ENCODE measurements at places on chromosomes 1 and 21.

DNA sequence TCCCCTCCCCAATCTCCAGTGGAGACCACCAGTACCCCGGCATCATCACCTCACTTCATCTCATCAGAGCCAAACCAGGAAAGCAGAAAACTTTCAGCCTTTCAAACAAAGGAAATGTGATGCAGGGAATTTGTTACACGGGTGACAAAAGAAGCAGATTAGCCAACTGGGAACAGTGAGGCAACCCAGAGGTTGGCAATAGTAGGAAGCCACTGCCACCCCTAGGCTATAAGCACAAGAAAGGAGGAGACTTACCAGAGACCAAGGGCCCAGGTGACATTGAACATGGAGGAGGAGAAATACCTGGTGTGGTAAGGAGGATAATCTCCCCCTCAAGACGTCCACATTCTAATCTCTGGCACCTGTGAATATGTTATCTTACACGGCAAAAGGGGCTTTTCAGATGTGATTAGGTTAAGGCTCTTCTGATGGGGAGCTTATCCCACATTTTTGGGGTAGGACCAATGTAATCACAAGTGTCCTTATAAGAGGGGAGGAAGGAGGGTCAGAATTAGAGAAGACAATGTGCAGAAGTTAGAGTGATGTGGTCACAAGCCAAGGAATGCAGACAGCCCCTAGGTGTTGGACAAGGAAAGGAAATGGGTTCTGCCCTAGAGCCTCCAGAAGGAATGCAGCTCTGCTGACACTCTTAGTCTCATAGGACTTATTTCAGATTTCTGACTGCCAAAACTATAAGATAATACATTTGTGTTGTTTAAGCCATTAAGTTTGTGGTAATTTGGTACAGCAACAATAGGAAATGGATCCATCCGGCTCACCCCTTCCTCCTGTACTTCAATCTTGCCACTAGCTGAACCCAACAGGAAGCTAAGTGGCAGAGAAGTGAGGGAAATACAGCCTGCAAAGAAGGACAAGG is 83.6 kb upstream of the VAV3 start:
- DNase-seq = no peak

GRCh38 chr21:27565364-27565763 is 598.5 kb upstream of the ADAMTS5 start:
- no peak for DNase-seq

DNA sequence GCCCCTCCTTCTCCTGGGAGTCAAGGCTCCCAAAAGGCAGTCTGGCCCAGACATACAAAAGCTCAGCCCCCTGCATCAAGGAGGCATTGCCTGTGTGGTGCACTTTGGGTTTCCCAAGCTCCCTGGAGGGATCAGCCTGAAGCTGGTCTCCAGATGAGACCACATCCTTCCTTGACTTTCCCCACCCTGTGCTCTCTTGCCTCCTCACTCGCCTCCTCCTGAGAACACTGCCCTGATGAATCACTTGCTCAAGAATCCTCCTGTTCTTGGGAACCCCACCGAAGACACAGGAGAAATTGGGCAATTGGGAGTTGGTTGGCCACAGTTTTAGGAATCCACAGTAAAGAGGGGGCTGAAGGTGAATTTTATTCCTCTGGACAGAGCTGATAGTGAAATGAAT is 34.8 kb upstream of the LYST start:
- peak; percentile 83 for DNase-seq

DNA sequence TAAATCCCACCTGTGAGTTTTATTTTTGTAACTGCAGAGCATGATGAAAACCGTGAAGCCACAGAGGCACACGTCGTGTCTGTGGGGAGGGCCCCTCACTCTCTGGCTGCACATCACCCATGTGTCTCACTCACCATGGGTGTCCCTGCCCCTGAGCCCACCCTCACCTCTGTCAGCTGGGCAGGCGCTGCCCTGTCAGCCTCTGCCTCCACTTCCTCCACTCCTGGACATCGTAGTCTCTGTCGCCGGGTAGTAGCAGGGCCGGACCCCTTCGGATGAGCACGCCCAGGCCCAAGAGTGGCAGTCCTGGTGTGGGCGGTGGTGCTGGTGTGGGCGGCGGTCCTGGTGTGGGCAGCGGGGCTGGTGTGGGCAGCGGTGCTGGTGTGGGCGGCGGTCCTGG is 37.3 kb downstream of the COL18A1 start:
- DNase-seq = no peak

- DNase-seq = no peak
These were observed 29.1 kb upstream of the RGS8 start for GRCh38 chr1:182713492-182713891.

GRCh38 chr1:200217703-200218102 is 190.2 kb downstream of the NR5A2 start:
- no peak for DNase-seq

- DNase-seq = no peak
These were observed 255.1 kb upstream of the CSF3R start for GRCh38 chr1:36737767-36738166.

GRCh38 chr1:173161510-173162221 is 45.5 kb downstream of the TNFSF4 start:
- peak; percentile 75 for DNase-seq

GRCh38 chr1:187877220-187877619 is 1048.5 kb downstream of the PLA2G4A start:
- no peak for DNase-seq

DNA sequence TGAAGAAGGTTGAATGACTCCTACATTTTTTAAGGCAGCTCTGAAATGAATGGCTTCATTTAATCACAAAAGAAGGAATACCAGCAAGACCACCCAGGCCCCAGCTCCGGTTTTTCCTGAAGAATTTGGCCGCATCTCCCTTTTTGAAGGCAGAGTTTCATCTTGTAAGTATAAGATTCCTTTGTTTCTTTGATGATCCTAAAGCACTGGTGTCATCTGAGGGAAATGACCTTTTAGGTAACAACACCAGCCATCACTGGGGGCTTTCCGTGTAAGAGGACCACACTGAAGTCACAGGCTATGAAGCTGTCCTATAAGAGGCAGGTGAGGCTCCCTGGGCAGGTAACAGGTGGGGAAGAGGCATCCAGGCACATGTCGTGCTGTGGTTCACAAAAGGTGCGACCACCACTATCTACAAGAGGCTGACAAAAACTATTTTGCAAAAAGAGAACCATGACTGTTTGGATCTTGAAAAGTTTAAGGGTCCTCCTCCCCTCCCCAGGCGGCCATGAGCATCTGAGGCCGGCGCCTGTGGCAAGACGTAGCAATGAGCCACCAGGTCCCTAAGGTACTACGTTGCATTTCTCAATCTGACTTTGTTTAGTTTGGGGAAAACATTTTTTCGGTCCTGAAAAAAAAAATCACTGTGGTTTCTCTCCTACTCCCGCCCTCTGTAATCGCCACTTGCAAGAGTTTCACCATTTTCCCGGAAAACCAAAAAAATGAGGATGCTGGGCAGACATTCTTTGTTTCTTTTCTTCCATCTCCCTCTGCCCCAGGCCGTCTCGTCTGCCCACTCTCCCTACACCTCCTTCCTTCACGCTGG is 46.3 kb upstream of the IRF2BP2 start:
- peak; percentile 11 for DNase-seq

- peak; percentile 65 for DNase-seq
These were observed 19.4 kb downstream of the ENO1 start for GRCh38 chr1:8858888-8859706.

GRCh38 chr1:23930270-23930669 is 17.1 kb upstream of the CNR2 start:
- DNase-seq = no peak

GRCh38 chr1:18989176-18989799 is 32.8 kb upstream of the IFFO2 start:
- no peak for DNase-seq

DNA sequence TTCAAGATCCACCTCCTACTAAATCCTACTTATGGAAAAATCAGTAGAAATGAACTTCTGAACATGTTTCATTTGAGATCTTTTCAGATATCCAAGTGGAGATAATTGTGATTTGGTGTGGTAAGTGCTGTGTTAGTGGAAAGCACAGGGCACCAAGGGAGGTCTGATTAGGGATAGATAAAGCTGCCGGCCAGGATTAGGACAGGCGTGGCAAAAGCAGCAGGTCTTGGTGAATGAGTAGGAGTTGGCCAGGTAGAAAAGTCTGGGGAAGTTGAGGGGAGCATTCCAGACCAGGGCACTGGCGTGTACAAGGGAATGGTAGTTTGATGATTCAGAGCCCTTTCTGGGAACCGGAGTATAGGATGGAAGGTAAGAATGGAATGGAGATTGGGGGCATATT is 47.8 kb downstream of the AZIN2 start:
- DNase-seq = no peak

DNA sequence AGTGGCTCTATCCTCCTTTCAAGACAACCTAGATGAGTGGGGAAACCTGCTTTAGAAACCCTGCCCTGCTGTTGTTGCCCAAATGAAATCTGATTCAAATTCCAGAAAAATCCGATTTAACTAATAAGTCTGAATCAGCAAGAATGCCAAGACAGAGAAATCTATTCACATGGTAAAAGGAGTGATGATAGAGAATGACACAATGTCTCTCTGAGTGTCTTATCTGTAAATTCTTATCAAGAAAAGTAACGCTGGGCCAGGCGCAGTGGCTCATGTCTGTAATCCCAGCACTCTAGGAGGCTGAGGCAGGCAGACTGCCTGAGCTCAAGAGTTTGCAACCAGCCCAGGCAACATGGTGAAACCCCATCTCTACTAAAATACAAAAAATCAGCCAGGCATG is 13.7 kb upstream of the GUCA2A start:
- no peak for DNase-seq

DNA sequence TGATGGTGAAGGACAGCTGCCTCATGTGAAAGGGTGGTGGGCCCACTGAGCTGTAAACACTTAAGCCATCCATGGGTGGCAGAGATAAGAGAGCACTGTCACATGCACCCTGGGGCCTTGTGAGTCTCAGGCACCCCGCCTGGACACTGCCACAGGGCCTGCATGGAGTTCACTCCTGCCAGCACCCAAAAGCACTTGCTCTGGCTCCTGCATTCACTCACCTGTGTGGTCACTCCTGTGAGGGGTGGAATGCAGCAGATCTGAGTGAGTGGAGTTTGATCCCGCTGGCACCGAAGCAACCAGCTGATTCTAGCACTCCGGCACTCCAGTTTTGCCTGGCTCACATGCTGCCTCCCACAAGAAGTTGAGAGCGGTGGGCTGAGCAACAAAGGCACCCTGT is 1142.1 kb upstream of the PRMT6 start:
- no peak for DNase-seq

DNA sequence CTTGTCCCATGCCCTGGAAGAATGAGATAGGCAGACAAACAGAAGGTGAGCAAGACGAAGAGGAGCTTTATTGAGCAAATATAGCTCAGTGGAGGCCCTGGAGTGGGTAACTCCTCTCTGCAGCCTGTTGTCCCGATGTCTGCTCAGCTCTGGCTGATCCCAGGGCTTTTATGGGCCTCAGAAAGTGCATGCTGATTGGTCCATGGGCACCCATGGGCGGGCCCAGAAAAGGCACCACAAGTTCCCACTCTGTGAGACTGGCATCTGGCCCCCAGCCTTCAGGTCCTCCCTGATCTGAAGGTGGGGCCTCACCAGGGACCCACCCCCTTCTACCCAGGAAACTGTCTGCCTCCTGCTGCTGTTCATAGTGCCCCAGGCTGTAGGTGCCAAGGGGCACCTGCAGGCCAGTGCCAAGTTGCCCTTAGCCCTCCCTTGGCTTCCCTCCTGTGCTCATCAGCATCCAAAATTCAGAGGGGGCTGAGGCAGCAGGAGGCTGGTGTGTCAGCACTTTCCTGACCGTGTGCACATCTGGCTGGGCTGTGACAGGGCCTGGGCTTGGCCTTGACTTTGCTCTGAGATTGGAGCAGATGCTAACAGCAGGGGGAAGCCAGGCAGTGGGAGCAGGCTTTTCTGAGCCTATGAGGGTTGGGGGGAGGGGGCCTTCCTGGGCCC is 35.4 kb downstream of the ACTL8 start:
- DNase-seq = no peak

DNA sequence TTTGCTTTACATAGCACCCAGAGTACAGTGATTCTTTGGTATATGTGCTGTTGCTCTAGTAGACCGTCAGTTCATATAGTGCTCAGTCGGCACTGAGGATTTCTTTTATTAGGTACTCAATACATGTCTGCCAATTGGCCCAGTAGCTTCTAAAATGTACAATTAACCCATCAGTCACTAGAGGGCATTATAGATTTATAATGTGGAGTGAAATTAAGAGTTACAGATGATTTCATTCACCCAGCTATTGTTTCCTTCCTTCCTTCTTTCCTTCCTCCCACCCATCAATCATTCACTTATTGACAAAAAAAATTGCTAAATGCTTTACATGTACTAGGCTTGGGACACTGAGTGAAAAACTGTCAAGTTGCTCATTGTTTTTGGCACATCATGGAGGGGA is 263.6 kb upstream of the USP24 start:
- peak; percentile 47 for DNase-seq

GRCh38 chr21:42735061-42735460 is 81.6 kb downstream of the PDE9A start:
- no peak for DNase-seq

DNA sequence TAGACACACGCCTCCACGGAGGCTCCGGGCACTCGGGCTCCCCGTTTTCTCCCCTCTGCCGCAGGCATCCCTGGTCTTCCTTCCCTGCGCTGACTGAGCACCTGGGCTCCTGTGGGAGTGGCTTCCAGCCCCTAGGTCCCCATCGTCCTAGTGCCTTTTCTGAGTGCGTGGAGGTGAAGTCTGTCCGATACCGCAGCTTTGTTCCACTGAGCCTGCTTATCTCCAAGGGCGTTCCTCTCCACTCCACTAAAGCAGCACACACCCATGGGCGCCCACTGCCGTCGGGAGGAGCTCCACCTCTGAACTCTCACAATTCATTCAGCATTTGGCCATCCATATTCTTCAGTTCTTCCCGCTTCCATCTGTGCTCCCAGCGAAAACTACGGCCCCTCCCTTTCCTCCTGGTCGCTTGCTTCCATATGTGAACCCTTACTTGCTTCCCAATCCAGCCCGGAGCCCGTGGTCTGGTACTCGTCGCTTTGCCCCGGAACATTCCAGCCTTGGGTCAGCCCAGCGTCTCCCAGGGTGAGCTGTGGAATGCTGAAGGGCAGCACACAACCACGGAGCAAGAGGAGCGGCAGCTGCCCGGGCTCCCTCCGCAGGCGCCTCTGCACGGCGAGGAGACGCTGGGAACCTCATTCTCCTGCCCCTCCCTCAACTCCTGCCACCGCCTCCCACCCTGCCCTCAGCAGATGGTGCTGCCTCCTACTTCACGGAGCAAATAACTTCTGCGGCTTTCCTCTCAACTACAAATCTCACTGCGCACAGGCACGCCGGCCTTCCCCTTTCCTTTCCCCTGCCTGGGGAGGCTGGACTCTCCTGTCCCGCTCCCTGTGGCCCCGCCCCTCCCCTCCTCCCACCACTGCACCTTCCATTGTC is 27.5 kb downstream of the ATP8B2 start:
- peak; percentile 54 for DNase-seq

DNA sequence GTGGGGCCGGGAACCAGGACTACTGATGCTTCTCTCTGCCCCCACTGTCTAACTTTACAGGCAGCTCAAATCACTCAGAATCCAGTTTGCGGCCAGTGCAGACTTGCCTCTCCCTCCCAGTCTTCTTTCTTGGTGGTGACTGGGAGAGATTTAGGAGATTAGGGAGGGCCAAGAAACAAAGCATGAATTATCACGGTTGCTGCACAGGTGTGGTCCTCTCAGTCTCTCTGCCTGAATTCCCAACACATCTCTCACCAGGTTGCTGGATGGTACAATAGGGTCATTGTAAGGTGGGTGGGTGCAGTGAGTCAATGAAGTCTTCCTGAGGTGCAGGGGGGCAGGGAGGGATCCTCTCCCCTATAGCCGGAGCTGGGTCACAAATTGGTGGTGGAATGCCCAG is 12.6 kb downstream of the S100A11 start:
- DNase-seq = no peak

- no peak for DNase-seq
These were observed 34.6 kb upstream of the APOBEC4 start for GRCh38 chr1:183687546-183688304.
